ENCODE measurements at places on chromosomes 12 and 14.

DNA sequence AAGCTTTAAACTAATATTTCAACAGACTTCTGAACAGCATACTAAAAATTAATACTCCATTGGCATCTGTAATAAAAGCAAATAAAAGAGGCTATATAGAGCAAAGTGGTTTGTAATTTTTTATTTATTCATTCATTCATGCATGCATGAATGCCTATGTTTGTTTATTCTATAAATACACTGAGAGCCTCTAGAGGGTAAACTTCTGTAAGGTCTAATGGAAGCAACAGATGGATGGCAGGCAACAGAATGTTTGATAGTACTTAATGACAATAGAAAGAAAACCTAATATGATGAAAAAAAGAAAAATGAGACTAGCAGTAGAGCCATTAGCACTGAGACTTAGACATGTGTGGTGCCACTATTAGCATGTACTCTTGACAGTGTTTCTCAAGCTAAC, 253.1 kb downstream of the CCDC91 start:
- DNase-seq: no peak

GRCh38 chr12:46560089-46560488, 187.5 kb upstream of the SLC38A2 start:
- no peak for DNase-seq

GRCh38 chr12:104411826-104412641, 44.7 kb upstream of the CHST11 start:
- no peak for DNase-seq

DNA sequence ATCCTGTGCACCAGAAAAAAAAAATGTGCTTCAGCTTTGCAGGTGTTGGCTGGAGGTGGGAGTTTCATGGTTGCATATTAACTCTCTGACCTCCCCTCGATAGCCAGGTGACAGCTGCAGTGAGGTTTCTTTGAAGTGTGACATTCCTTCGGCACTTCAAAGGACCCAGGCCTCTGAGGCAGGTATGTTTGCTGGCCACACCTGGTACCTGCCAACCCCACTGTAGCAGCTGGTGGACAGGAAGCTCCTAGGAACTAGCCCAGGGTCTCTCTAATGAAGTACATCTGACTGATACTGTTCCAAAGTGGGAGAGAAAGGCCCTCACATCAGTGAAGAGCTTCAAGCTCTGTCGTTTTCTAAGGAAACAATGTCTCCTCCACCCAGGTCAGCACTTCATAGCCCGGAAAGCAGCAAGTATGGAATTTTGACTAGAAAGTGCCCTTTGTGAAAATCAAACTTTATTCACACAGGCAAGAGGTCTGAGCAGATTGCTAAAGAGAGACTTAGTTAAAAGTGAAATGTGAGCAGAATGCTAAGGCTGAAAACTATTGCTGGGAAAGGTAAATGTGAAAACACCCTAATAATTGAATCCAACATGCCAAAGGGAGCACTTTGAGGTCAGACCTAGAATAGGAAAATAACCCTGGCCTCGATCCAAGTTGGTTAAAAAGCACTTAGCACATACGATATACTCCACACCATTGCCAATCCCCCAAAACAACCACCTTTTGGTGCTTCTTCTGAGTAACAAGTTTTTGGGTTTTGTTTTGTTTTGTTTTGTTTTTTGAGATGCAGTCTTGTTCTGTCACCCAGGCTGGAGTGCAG, 71.3 kb downstream of the PHLDA1 start:
- no peak for DNase-seq

DNA sequence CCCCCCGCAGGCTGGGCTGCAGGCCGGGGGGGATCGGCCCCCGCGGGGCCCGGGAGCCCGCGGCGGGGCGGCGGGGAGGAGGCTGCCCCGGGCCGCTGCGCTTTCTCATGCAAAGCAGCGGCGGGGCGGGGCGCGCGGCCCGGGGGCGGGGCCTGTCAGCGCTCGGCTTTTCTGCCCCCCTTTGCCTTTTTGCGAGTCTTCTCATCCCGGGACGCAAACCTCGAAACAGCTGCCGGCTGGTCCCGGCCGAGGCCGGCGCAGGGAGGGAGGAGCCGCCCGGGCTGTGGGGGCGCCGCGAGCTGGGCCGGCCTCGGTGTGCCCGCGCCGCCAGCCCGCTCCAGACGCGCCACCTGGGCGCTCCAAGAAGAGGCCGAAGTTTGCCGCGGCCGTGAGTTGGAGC, at the start of gene FZD10:
Gene FZD10, plus strand, starts transcription at position 198 of the 400 bp plus-strand sequence. CDS start 479 bp downstream, outside the sequence.
- no peak for DNase-seq

- DNase-seq: no peak
Measured at GRCh38 chr14:60357551-60358149, 108.6 kb downstream of the PPM1A start.

- no peak for DNase-seq
Measured at GRCh38 chr14:93337143-93337753, 4.4 kb upstream of the BTBD7 start.

All from stimulated activated CD8-positive, alpha-beta memory T cell treated with anti-CD3 and anti-CD28 coated beads, Interleukin-4, amount 100 ng/mL, for 4 hours (primary cell).